CD4-positive, alpha-beta T cell treated with Interleukin-2 at 100 ng/mL for 4 hours (primary cell): ENCODE measurements at places on chromosomes 16 and 17.

GRCh38 chr17:60744355-60744966, 66.8 kb downstream of the BCAS3 start:
- DNase-seq: no peak

DNA sequence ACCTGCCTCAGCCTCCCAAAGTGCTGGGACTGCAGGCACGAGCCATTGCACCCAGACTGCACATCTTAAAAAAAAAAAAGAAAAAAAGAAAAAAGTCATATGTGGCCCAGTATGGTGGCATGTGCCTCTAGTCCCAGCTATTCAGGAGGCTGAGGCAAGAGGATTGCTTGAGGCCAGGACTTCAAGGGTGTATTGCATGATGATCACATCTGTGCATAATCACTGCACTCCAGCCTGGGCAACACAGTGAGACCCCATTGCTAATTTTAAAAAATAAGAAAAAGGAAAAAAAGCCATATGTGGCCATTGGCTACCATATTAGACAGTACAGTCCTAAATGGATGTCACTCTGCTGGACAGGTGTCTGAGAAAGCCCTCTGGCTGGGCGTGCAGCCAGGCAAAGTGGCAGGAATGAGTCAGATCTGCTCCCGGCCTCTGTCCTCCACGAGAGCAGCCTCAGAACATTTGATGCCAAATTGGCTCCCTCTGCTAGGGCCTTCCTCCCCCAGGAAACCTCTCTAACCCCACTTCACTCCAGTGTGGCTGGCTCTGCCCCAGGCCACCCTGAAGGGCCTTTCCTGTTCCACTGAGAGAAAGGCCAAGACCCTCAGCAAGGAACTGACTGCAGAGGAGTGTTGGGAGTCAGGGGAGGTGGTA, 14.7 kb downstream of the CA7 start:
- no peak for DNase-seq

DNA sequence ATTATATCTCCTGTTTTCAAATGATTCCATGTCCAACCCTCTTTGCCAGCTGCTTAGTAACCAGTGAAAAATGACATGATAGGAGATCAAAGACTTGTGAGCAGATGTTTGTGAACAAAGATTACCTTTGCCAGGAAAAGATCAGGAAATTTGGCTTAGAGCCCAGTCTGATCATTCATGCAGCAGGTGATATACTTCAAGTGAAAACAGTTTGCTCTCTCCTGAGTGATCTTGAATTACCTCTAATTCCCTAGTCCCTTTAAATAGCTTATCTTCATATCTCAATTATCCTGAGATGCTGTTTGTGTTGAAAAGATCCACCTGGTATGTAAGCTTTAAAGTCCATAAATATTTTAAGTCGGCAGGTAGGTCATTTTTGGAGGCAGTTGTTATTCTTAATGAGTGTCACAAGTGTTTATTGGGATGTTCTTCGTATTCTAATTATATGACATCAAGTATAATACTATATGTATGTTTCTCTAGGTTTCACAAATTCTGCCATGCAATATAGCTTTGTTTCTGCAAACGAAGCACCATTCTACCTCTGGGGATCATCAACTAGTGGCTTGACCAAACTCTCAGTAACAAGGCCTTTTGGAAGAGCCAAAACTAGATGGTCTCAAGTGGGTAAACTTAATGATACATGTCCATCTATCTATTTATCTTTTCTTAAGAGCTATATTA, 13.2 kb upstream of the VPS35L start:
- DNase-seq: no peak

DNA sequence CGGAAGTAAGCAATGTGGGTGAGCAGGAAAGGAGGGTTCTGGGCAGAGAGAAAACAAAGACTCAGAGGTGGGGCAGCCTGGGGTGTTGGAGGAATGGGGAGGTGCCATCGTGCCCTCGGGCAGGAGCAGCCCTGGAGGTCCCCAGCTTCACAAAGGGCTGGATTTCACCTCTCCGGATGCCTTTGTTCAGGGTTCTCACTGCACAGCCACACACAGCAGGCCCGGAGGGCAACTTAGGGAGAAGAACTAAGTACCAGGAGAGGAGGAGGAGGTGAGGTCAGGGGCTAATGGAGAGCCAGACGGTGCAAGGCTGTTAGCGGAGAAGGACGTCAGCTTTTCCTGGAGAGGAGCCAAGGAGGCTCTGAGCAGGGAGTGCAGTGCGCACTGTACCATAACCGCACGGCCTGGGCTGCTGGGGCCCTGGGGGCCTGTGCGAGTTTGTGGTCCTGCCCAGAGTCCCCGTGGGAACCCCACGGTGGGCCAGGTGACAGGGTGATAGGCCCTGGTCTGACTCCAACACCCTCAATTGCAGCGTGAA, 9.3 kb downstream of the ARRB2 start:
- no peak for DNase-seq

- DNase-seq: no peak
Observed at GRCh38 chr17:74971842-74972106, 785 bp downstream of the HID1 start.

DNA sequence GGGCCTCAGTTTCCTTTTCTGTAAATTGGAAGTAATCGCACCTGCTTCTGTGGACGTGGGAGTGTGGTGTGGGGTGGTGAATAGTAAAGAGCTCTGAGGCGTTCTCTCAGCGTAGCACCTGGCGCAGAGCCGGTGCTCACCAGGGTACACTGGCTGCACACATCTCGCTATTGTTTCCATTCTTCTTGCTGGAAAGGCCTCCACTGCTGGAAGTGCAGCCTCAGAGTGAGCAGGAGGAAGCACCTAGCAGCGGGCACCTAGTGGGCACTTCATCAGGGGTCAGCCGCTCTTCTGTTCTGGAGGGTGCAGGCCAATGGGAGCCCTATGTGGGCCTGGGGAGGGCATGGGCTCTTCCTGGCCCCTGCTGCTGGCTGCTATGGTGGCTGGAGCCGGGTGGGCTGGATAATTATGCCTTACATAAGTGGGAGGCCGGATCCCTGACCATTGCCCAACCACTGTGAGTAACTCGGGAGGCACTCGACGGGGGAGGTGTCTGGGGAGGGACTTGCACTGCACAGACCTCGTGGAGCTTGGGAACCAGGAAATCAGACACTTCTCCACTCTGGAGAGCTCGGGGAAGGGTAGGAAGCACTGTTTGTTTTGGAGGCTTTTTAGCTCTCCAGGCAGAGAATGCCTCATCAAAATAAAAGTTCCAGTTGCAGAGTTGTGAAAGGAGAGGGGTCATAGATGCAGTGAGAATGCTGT, 1.7 kb downstream of the MAP2K3 start:
- no peak for DNase-seq

GRCh38 chr16:67677712-67678111, 11.1 kb downstream of the C16orf86 start:
- no peak for DNase-seq

- no peak for DNase-seq
Observed at GRCh38 chr16:10972108-10972818, 27.9 kb downstream of the CLEC16A start.

DNA sequence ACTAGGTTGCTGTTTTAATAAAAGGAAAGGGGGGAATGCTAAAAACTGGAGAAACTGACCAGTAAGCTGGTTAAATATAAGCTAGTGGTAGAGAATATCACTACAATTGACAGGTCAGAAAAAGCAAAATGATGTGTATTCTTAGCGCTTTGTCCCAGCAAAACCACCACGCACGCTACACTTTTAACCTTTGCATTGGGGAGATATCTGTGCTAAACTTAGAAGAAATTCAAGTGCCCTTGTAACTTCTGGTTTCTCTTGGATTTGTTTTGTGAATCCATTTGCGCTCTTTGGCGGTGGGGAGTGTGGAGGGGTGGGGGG, 1.4 kb downstream of the GAN start:
- DNase-seq: no peak
